ENCODE measurements at places on chromosomes 1 and 21.

DNA sequence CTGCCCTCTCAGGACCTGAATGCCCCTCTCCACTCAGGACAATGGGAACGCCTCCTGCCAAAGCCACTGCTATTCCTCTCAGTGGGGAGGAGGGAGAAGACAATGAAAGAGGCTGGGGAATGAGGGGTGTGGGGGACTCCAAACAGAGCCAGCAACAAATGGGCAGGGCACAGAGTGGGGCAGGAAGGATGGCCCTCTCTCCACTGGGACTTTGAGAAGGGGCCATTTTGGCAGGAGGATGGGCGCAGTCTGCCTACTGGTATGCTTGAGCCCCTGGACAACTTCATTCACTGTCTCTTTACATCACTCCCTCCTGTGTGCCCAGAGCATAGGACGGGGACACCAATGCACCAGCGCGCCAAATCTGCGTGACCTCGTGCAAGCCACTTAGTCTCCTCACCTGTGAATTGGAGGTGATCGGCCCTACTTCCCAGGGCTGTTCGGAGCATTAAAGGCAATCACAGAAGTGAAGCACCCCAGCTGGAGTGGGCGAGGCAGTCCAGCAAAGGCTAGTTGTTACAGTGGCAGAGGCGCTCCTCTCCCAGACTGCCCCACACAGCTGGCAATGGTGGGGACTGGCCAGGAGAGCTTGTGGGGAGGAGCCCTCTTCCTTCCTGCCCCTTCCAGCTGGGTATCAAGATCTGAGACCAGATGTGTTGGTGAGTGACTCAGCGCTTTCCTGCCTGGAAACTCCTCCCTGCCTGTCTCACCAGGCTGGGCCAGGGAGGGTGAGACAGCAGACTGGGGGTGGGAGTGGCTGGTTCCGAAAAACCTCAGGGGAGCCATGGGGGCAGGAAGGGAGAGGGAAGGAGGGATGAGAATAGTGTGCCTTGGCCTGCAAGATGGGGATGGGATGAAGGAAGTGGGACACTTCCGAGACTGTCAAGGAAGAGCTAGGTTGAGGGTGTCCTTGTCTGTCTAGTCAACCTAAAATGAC is 22.4 kb upstream of the SYNC start:
- DNase-seq: no peak

DNA sequence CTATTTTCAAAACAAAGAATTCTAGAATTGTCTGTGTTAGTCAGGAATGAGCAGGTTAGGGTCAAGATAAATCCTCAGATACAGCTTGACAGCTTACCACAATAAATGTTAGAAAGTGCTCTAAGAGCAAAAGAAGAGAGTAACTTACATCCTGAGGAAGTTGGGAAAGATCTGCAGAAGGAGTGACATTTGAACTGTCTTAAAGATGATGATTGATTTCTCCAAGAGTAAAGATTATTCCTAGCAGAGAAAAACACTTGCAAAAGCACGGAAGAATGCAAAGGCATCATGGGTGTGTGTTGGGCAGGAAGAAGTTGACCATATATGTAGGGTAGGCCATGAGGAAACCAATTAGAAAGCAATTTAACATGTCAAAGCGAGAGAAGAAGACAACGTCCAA is 175.4 kb downstream of the LRRC7 start:
- DNase-seq: no peak

GRCh38 chr1:150971583-150972416 is 2.8 kb downstream of the CERS2 start:
- no peak for DNase-seq

- no peak for DNase-seq
These were observed 7.6 kb upstream of the CLCA2 start for GRCh38 chr1:86416343-86416742.

DNA sequence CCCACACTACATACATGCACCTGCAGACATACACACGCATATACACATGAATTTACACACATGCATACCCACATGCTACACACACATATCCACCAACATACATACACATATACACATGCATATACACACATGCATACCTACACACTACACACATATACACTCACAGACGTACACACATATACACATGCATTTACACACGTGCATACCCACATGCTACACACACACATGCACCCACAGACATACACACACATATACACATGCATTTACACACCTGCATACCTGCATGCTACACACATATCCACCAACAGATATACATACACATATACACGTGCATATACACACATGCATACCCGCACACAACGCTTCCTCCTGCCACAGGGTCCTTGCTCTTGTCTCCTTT is 61.2 kb upstream of the SLC25A33 start:
- no peak for DNase-seq

- no peak for DNase-seq
These were observed 10.6 kb downstream of the PPP1R15B start for GRCh38 chr1:204400882-204401510.

GRCh38 chr21:19853061-19853460 is 1145.1 kb upstream of the NCAM2 start:
- DNase-seq: no peak

DNA sequence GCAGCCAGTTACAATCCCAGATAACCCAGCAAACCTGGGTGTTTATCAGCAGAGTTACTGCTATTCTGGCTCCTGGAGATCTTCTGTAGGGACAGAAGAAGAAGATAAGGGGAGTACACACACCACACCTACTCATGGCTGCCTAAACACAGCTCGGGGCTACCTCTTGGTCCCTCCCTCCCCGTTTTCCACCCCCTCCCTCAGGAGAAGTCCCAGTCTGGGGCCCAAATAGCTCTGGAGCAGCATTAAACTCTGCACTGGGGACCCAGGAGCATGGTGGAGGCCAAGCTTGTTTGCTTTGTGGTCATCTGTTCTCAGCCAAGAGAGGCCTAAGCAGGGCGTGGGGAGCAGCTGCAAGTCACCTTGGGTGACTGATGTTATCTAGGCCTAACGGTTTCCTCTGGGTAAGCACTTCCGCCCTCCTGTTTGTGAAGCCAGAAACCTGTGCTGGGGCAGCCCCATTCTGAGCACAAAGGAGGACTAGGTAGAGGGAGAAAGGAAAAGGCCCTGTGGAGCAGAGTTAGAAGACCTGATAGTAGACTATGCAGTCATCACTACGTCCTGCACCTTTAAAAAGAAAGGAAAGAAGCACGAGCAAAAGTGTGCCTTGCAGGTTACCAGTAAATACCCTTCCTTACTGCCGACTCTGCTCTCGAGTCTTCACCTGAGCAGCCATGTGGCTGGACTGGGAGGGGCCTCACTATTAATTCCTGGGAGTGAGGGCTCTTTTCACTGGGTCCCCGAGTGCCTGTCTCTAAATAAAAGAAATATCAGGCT is 2.0 kb upstream of the RCSD1 start:
- DNase-seq: no peak

GRCh38 chr1:48853006-48853405 is 76.3 kb upstream of the BEND5 start:
- no peak for DNase-seq

DNA sequence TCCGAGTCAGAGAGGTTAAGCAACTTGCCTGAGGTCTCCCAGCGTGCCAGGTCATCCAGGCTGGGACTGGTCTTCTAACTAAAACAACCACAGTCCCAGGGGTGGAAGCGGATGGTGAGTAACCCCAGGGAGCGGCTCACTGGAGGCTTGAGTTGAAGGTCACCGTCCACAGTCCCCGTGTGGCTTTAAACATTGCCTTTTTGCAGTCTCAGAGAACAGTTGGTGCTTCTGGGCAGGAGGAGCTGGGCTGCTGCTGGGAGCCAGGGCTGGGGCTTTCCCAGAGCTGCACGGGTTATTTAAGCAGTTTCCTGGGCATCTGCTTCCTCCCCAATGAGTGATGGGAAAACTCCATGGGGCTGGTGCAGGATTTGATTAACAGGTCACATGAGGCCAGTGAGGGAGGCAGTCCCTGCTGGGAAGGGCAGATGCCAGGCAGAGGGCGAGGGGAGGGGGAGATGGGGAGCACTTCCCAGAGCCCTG is 12.3 kb downstream of the ARHGEF10L start:
- DNase-seq: no peak

- DNase-seq: no peak
These were observed 353.5 kb upstream of the B3GALT2 start for GRCh38 chr1:193539731-193540459.

- no peak for DNase-seq
These were observed 66.1 kb upstream of the ATP1A1 start for GRCh38 chr1:116306840-116307442.

- DNase-seq: no peak
These were observed 153.6 kb downstream of the HIVEP3 start for GRCh38 chr1:41765152-41765551.

DNA sequence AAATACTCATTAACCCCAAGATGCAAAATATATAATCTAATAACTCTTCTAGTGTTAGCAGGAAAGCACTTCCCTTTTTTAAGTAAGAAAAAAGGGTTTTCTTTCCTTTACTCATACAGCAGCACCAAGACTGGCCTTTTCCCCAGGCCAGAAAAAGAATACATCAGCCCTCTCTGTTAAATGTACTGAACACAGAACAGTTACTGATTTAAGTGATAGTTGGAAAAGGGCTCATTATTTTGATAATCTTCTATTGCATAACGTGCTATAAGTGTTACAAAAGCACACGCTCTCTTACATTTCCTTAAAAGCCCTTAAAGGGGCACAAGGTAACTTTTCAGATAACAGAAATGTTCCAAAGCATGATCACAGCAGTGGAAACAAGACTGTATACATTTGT is 142.9 kb downstream of the TIAM1 start:
- no peak for DNase-seq

DNA sequence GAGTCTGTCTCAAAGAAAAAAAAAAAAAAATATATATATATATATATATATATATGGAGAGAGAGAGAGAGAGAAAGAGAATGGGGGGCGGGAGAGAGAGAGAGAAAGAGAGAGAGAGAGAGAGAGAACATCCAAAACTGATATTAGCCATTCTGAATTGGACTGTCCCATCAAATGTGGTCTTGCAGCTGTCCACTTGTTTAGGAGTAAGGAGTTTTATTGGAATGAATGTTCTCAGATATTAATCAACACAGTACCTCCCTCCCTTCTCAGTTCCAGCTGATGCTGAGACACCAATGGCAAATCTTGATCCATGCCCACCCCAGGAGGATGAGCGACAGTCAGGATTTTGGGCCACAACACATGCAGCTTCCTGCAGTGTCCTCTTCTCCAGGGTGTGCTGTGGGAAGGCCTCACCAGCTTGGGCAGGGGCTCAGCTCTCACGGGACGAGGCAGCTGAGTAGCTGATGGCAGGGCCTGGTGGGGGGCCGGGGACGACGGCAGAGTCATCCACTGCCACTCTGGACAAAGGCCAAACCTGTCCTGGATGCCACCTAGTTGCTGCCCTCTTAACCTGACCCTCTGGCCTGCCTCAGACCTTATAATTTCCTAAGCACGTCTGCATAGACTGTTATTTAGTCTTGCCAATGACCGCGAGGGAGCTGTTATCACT is 9.3 kb upstream of the CLDN14 start:
- DNase-seq: no peak

GRCh38 chr1:78839704-78840277 is 166.7 kb downstream of the ADGRL4 start:
- DNase-seq: peak; percentile 16

GRCh38 chr1:46364612-46365011 is 24.0 kb downstream of the NSUN4 start:
- DNase-seq: no peak

DNA sequence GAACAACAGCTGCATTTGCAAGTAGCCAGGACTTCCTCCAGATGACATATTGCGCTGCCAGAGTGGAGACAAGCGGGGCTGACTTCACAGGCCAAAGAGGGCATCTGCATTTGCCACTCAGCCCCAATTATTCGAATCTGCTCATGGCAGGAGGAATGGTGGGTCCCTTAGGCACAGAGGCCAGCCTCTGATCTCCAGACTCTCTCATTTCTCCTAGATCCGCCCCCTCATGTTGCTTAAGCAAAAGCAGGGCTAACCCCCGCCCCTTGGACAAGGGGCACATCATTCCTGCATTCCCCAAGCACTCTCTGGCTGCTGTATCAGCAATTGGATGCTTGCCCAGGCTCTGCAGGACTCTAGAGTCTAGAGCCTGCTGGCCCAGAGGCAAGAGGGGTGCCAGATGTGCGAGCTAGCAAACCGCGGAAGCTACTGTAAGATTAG is 262.4 kb downstream of the ST6GALNAC3 start:
- no peak for DNase-seq

DNA sequence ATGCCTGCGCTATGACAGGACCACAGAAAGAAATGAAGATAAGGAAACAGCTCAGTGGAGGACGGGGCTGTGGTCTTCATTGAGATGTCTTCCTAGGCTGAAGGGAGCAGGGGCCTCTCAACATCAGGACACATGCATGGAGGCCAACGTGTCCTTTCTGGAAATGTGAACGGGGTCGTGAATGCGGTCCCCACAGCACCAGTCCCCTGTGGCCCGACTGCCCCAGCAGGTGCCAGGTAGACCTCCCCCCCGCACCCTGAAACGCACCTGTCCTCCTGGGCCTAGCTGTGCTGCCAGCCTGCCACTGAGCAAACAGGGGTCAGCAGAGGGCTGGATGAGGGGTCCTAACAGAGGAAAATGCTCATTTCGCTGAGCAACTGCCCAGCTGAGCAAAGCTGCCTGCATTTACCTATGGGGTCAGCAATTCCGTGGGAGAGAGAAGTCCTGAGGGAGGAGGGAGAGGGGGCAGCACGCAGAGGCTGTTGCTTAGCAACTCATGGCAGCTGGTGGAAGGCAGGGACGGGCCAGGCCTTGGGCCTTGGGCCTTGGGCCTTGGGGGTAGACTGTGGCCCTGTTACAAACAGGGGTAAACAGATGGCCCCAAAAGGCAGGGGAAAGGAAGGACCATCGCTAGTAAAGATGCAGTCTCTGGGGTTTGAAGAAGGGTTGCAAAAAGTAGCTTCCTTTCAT is 77.4 kb downstream of the NPHP4 start:
- no peak for DNase-seq

DNA sequence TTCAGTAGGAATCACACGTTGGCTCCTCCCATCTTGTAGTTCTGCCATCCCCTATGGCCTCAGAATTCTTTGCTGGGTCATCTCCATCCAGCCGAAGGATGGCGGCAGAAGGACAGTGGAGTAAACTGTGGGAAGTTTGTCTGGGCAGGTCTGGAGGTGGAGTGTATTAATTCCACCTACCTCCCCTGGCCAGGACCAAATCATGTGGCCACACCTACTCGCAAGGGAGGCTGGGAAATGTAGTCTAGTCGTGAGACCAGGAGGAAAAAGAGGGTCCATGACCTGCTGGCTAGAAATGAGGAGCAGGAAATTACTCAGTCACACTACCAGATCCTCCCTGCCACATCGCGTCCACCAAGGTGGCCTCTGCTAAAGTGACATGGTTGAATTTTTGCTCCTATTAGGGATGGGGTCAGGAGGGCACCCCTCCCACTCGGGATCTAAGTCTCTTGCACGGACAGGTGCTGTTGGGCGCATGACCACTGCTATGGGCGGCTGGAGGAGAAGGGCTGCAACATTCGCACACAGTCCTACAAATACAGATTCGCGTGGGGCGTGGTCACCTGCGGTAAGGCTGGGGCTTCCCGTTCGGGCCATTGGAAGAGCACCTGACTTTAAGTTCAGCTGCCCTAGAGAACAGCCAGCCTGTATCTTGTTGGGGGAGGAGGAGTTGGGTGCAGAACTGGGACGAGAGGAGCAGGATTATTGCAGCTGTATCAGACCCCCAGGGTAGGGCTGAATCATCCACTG is 19.5 kb downstream of the PLA2G5 start:
- no peak for DNase-seq
